Renal pelvis (tissue), 12 donors: ENCODE measurements at places on chromosomes 1 and 21. TPM values are rescaled to one million over a fixed set of nuclear protein-coding genes. Genes with fewer than 3 reads are reported as not detected.

RGS7 gene
- polyA plus RNA-seq: 4.6 TPM

VASH2 gene
- 21.5 TPM for polyA plus RNA-seq

ADAMTS4 gene
- 0.86 TPM for polyA plus RNA-seq

TARDBP gene
- 320 TPM for polyA plus RNA-seq

PUSL1 gene
- 11.2 TPM for polyA plus RNA-seq

LCE2C gene
- polyA plus RNA-seq: not detected

PPIH gene
- polyA plus RNA-seq: 56.6 TPM

IGSF8 gene
- polyA plus RNA-seq: 40.0 TPM

CD1D gene
- polyA plus RNA-seq: 5.7 TPM

- DNase-seq: peak; percentile 48
Measured at GRCh38 chr1:42963378-42964043, 4.8 kb upstream of the SLC2A1 start.

DNA sequence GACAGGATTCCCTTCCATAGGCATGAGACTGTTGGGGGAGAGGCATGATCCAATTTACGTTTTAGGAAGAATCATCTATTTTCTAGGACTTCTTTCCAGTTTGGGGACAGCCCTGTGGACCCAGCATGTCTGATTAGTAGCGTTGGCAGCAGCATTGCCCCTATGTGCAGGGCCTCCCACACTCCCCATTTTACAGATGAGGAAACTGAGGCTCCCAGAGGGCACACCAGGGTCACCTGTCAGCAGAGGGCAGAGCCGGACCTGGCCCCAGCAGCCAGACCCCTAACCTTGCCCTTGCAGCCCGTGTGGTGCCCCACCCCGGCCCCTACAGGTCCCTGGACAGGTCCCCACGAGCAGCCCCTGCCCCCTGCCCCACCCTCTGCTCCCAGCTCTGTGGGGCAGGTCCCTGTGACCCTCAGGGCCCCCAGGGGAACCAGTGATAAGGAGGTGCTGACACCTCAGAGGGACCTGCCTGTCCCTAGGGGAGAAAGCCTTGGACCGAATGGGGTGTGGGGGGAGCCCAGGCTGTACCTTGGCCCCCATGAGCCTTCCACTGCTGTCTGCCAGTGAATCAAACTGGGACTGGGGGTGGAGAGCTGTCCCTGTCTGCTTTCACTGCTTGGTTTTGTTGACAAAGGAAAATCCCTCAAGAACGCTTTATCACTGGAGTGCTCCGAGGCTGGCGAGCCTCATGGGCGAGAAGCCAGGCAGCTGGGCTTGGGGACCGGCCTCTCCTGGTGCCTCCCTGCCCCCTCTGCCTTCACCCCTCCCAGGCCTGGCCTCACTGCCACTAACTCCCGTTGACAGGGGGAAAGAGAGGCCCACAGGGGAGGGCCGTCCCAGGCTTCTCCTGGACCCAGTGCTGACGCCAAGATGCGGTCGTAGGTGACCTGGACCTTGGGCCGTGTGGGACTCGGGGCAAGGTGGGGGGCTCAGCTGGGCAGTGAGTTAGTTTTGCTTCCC, 39.4 kb upstream of the CCDC27 start:
- DNase-seq: no peak

- DNase-seq: no peak
Measured at GRCh38 chr1:229273507-229274232, 2.8 kb downstream of the RAB4A start.

- DNase-seq: no peak
Measured at GRCh38 chr1:160835751-160836150, 26.9 kb downstream of the CD244 start.

DNA sequence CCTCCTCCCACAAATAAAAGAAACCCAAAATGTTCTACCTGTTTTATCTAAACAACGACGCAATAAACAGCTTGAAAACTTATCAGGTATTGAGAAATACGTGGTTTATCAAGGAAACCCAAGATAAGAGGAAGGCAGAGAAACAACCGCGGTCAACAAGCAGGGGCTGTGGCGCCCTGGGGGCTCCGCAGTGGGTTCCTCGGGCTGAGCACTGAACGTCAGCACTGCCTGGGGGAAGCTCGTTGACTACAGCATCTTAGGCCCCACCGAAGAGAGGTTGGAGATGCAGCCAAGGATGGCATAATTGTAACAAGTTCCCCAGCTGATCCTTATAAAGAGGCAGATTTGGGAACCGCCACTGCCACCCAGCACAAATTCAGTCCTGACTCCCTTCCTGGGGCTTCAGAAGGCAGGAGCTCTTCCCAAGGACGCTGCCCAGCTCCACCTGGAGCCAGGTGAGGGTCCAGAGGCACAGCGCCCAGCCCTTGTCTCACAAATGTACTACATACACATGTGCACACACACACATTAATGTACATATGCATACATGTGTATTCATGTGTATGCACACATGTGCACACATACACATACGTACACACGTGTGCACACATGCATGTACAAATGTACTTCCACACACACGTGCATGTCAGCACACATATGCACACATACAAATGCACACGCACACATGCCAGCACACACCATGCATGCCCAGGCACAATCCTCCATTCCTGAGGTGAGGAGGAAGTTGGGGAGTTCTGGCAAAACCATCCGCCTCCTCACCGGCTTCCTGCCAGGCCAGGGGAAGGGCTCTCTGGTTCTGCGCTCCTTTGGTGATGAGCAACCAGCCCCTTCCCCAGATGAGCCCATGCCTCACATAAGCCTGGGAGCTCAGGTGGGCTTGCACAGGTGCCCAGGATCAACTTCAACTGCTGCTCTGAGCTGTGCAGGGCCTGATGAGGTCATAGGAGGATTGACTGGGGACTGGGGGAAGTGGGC, 251.1 kb downstream of the NPHP4 start:
- no peak for DNase-seq

GRCh38 chr1:168923521-168924136, 182.9 kb upstream of the ATP1B1 start:
- DNase-seq: no peak

- peak; percentile 59 for DNase-seq
Measured at GRCh38 chr1:224684979-224685425, 68.9 kb downstream of the CNIH3 start.

DNA sequence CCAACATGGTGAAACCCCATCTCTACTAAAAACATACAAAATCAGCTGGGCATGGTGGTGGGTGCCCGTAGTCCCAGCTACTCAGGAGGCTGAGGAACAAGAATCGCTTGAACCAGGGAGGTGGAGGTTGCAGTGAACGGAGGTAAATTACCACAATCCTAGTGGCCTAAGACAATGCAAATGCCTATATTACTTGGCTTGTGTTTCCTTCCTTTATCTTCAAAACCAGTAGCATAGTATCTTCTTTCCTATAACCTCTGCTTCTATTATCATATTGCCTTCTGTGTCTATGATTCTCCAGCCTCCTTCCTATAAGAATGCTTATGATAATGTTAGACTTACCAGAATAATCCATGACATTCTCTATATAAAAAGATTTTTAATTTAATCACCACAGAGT, 156.2 kb upstream of the RGS18 start:
- DNase-seq: no peak

GRCh38 chr1:26517766-26518049, 11.9 kb upstream of the RPS6KA1 start:
- no peak for DNase-seq

GRCh38 chr1:111351700-111352099, 61.0 kb downstream of the CHIA start:
- no peak for DNase-seq

- no peak for DNase-seq
Measured at GRCh38 chr21:23223882-23224281, 2225.7 kb downstream of the NCAM2 start.

DNA sequence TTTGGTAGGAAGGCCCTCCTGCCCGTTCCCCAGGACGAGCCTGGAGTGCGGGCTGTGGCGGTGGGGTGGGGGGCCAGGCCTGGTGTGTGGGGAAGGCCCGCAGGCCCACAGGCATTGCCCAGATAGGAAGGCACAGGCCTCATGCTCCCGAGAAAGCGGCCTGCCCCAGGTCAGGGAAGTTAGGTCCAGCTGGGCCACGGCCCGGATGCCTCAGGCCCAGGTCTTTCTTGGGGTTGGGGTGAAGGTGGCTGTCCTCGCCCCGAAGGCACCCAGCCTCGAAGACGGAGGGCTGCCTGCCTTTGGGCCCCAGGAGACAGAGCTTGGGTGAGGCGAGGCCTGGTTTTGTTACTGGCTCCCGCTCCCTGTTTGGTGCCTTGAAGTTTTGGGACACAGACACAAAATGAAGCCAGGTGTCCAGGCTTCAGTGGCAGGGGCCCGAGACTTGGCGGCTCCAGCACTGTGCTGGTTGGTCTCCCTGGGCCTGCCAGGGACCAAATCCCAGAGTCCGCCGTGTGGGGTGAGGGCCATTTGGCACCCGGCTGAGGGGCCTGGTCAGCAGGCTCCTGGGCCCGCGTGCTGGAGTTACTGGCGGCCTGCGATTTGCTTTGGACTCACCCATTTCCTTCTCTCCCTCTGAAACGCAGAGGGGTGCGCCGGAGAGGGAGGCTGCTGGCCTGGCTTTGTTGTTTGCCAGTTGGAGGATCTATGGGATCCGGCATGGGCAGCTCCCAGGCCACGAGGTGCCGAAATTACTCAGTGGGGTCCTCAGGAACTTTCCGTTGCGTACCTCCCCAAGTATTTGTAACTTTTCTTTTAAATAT, 2.0 kb downstream of the SKI start:
- no peak for DNase-seq

DNA sequence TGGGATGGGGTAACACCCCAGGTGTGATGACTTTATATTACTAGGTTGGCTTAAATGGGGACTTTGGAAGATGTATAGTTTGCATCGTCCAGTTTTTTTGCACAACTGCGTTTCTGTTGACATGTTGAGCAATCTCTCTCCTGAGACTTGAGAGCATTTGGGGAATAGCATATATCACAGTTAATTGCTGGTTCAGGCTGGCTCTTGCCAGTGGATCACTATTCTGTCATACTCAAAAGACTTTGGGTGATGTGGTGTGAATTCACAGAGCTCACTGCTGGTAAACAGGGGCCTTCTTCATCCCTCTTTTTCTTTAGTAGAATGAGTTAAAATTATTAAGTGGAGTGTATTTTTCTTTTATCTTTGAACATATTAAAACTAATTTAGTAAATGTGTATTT, 44.3 kb downstream of the LHX9 start:
- no peak for DNase-seq

- DNase-seq: no peak
Measured at GRCh38 chr1:7103361-7103782, 318.1 kb downstream of the CAMTA1 start.

DNA sequence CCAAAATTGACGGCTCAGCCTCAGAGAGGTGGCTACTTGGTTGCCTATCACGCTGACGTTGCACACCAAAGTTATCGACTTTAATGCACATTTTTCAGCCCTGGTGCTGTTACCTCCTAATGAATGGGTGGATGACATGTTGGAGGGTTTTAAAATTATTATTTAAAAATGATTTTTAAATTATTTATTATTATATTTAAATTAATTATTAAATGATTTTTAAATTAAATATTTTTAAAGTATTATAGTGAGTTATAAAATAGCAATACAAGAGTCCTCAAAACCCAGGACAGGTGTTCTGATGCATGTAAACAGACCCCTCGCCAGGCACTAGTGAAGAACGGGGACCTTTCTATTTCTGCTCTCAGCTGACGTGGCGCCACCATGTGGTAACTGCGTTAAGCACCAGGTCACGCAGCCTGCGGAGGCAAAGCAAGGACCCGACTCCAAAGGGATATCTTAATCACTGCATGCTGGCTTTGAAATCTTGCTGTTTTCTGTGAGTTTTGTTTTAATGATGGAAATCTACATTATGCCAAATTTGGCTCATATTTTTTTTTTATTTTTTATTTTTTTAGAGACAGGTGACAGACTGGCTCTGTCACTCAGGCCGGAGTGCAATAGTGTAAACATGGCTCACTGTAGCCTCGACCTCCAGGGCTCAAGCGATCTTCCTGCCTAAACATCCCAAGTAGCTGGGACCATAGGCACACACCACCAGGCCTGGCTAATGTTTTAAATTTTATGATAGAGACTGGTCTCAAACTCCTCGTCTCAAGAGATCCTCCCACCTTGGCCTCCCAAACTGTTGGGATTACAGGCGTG, 22.6 kb downstream of the CASP9 start:
- DNase-seq: peak; percentile 42

- DNase-seq: no peak
Measured at GRCh38 chr1:214448536-214448935, 102.9 kb downstream of the PTPN14 start.

DNA sequence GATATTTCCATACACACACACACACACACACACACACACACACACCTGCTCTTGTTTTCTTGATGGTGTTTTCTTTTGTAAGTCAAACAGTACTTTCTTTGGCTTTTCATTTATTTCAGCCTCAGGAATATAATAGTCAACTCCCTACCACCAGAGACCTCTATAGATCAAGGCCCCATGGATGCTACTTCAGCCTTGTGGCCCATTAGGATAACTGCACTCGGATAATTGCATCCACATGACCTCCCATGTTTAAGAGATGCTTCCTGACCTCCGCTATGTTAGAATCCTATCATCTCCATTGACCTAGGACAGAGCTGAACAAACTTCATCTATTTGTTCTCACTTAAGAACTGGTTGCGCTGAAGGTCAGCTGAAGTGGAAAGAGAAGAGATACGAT, 1094.0 kb upstream of the B3GALT2 start:
- no peak for DNase-seq

DNA sequence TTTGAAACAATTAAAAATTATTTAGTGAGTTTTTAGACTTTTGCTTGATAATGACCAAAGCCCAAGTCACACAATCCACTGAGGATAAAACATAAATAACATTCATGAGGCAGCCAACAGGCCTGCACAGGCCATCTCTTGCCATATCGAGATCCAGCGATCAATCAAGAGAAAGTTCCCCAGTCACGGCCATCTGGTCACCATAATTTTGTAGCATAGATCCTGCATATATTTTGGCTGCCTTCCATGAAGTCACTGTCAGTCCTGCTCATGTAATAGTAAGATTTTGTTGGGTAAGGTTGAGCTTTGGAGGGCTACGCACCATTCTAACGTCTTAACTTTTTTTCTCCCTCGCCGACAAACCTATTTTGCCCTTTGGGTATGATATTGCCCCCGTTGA, 17.5 kb downstream of the KPNA6 start:
- no peak for DNase-seq

GRCh38 chr1:168763031-168763430, 34.0 kb upstream of the DPT start:
- DNase-seq: no peak

DNA sequence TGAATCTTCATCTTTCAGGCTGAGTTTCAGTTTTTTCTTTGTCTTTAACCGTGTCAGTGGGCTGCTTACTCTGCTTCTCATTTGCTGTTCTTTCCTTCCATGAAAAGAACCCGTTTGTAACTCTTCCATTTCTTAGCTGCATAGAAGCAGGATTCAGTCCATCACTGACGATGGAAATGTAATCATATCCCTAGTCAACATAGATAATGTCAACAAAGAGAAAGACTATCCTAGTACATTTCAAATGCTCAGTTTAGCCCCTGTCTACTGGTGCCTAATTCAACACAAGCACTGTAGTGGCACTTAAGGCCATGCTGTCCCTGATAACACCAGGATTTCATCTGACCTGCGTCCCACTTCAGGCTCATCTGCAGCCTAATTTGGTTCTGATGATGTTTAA, 376 bp downstream of the GBP1 start:
- no peak for DNase-seq

- DNase-seq: no peak
Measured at GRCh38 chr1:4268262-4268888, 368.3 kb upstream of the C1orf174 start.
